ENCODE measurements at places on chromosomes 5 and 9.

DNA sequence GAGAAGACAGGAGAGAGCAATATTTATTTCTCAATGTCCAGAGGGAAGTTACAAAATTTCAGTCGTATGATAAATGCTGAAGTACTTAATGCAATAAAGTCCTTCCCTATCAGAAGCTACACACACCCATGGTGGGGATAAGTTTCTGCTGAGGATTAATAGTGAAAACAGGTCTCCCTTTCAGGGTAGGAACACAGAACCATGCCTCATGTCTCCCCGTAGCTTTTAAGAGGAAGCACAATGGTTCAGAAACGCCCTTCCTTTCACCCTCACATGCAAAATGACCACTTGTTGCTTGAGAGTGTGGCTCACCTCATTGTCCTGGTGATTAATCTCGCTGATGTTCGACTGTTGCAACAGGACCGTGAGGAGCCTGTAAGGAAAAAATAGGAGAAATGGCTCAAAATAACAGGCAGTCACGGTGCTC, 73.6 kb downstream of the ANKRD55 start:
- DNase-seq: no peak

GRCh38 chr9:77475641-77476473, 172.3 kb downstream of the GNA14 start:
- no peak for DNase-seq

GRCh38 chr9:121322037-121322736, 47.9 kb downstream of the STOM start:
- DNase-seq: no peak

DNA sequence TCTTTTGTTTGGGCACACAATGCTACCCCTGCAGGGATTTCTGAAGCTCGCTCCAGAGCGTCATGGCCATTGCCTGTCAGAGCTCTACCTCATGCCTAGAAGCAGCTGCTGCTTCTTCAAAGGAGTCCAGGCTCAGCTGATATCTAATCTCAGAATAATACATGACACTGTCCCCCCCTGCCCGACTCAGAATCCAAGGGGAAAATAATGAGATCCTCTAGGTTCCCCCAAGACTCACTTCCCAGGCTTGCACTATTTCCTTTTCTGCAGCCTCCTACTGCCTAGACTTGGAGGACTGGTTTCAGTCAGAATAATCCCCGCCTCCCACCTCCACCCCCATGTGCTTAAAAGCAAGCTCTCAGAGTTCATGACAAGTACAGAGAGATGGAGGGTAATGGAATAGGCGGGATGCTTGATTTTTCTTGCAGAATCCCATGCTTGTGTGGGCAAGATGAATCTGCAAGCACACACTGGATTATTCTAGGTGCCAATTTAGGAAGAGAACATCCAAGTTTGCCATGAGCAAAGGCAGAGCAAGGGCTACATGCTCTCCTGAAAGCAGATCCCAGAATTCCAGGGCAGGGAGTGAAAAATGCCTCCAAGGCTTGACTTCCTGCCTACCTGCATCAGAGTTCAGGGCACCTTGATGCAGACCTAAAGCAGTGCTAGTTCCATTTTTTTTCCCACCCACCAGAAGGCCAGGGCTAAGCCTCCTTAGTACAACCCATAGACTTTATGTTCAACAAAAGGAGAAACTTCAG, 97.4 kb upstream of the IFNK start:
- DNase-seq: no peak

DNA sequence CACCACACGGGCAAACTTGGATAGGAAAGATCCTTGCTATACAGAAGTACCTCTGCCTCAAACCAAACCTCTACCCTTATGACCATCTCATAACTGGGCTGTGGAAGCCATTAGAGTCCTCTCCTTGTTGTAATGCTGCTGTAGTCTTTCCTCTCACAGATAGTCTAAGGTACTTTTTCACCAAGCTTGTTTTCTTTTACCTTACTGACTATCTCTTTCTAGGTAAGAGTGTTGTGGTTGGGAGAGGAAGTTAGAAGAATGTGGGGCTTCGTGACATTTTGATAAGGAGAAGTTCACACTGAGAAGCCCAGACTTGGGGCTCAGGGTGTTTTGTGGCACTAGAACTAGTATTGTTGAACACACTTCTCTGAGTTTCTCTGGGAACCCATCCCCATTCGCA, 8.9 kb downstream of the CFAP95 start:
- DNase-seq: no peak
